Hepatic stellate cell (primary cell): ENCODE measurements at places on chromosomes 12 and 14.

- no peak for DNase-seq
Observed at GRCh38 chr12:103820361-103820760, 20.7 kb downstream of the NT5DC3 start.

- DNase-seq = no peak
Observed at GRCh38 chr12:127233016-127233415, 1034.0 kb upstream of the TMEM132C start.

GRCh38 chr12:33322519-33322918, 117.1 kb downstream of the SYT10 start:
- DNase-seq = no peak

- no peak for DNase-seq
Observed at GRCh38 chr14:103340480-103341212, 6.6 kb downstream of the EIF5 start.

DNA sequence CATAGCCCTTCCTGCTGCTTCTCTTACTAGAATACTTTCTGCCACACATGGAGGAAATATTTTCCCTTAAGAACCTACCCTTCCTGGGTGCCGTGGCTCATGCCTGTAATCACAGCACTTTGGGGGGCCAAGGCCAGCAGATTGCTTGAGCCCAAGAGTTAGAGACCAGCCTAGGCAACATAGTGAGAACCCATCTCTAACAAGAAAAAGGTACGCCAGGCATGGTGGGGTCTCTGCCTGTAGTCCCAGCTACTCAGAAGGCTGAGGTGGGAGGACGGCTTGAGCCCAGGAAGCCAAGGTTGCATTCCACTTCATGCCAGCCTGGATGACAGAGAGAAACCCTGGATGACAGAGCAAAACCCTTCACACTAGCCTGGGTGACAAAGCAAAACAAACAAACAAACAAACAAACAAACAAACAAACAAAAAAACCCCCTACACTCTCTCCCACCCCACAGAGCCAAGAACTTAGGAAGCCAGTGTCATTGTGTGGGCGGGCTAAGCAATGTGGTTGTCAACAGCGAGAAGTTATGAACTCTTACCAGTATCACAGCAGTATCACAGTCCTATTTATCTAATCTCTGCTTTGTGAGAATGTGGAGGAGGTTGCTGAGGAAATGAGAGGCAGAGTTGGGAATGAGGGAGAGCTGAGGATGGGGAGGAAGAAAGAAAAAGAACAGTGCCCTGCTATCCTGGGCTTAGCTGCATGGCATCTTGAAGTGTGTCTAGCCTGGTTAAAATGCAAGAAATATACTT, 53.8 kb upstream of the CLEC14A start:
- no peak for DNase-seq

- no peak for DNase-seq
Observed at GRCh38 chr14:84760489-84761126, 769.3 kb upstream of the FLRT2 start.

- no peak for DNase-seq
Observed at GRCh38 chr12:10304161-10304574, 3.5 kb upstream of the KLRD1 start.

- DNase-seq = no peak
Observed at GRCh38 chr12:122006186-122006926, 15.3 kb upstream of the BCL7A start.

GRCh38 chr12:48001505-48002413, 2.5 kb downstream of the COL2A1 start:
- peak; percentile 73 for DNase-seq

DNA sequence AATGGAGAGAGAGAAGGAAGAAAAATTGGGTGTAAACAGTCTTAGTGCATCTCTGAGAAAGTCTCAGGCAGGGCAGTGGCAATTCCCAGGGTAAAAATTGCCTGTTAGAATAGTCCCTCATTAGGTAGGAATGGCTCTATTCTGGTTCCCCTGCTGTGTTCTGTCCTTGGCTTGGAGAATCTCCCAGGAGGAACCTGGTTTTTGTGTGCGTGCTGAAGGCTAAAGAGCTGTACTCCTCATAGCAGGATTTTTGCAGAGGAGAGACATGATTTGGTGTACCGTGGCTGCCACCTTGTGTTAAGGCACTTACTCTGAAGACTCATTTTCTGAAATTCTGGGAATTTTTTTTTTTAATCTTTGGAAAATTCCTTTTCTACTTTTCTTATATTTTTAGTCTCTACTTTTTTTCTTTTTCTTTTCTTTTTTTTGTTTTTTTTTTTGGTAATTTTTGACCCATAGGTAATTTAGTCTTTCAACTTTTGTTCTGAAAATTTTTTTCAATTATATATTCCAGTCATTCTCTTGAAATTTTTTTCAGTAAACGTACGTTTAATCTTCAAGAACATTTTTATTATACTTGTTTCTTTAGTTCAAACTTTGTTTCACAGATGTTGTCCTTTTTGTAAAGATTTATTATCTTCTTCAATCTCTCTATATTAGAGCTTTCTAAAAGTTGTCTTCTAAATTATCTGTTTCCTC, 63.8 kb downstream of the FBXO33 start:
- DNase-seq = peak; percentile 54

GRCh38 chr14:100102156-100102785, 37.0 kb downstream of the EVL start:
- no peak for DNase-seq

- no peak for DNase-seq
Observed at GRCh38 chr12:107616941-107617340, 68.7 kb upstream of the PWP1 start.

DNA sequence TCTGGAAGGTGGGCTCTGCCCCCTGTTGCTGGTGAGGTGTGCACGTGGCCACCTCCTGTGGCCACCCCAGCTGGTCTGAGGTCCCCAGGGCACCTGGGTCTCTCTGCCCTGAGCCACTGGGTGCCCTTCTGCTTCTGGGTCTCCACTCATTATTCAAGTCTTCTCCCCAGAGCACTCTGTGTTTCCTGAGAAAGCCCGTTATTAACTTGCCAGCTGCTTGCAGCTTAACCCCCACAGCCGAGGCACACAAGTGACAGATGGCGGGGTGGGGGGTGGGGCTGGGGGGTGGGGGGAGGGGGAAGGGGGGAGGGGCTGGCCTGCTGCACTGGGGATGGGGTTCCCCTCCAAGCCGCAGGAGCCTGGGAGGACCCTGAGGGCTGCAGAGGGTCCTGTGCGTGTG, 40.5 kb downstream of the FBRSL1 start:
- no peak for DNase-seq

DNA sequence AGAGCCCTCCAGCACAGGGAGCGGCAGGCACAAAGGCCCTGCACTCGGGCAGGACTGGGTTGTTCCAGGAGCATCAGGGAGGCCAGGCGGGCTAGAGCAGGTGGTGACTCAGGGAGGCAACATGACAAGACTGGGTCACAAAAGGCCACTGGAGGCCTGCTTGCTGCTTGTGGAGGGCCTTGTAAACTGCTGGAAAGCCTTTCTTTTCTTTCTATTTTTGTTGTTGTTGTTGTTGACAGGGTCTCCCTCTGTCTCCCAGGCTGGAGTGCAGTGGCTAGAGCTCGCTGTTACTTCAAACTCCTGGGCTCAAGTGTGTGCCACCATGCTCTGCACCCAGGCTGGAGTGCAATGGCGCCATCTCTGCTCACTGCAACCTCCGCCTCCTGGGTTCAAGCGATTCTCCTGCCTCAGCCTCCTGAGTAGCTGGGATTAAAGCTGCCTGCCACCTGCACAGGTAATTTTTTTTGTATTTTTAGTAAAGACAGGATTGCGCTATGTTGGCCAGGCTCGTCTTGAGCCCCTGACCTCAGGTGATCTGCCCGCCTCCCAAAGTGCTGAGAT, 11.8 kb upstream of the RCOR1 start:
- DNase-seq = no peak

- DNase-seq = no peak
Observed at GRCh38 chr14:47435331-47435965, 240.0 kb downstream of the MDGA2 start.

- DNase-seq = peak; percentile 17
Observed at GRCh38 chr14:64502887-64503433, 678 bp downstream of the ZBTB25 start.

DNA sequence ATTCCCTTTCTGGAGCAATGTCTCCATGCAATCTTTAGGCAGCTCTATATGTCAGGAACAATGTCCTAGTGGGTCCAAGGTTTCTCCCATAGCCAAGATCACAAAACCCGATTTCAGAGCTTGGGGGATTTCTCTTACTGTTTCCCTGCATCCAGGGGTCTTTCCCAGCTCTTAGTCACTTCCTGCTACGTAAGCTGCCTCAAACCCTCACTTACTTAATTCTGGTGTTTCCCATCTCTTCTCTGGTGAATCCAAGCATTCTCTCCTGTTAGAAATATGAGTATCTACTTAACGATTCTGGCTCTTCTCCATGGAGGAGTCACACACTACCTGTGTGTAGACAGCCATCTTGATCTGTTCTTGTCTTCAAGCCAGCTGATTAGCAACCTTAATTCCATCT, 80.0 kb downstream of the IFNG-AS1 start:
- DNase-seq = no peak

DNA sequence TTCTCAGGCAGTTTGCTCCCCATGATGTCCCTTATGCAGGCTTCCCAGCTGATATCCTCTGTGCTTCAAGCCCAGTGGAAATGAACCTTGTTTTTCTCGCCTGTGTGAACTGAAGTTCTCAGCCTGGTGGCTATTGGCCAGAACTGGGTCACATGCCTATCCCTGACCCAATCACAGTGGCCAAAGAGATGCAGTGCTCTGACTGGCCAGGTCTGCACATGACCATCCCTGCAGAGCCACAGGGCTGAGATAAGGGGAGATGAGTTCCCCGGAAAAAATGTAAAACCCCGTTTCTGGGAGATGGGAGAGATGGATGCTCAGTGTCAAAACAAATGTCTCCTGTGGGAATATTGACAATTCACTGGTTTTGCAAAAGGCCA, 34.7 kb upstream of the FZD10 start:
- DNase-seq = no peak

DNA sequence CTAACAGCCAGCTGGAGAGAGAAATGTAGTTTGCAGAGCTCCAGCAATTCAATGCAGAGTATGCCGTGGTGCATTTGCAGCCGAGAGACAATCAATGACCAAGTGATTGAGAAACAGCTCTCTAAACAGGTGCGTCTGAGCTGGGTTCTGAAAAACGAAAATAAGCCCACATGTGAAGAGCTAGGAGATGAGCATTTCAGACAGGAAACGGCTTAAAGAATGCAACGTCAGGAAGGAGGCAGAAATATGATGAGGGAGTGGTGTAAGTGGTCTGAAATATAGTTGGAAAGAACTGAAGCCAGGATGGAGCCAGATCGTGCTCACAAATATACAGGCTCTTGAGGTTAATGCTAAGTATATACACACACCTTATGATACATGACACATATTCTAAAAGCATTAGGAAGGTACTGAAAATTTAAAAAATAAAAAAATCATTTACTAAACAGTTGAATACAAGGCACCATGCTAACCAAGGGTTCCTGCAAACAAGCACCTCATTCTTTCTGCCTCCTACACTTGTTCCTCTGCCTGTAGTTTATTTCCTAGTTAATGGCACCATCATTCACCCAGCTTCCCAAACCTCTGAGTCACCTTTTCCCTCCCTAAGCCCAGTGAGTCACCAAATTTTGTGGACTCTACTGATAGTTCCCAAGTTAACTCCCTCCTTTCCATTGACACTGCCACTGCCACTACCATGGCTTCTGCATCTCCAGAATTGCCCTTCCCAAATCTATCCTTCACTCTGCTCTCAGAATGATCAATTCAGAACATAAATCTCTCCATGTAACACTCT, 2.3 kb upstream of the GARIN2 start:
- peak; percentile 61 for DNase-seq

GRCh38 chr12:111976860-111977259, 36.1 kb downstream of the TMEM116 start:
- no peak for DNase-seq

GRCh38 chr12:129075460-129076208, 222.4 kb downstream of the GLT1D1 start:
- DNase-seq = no peak

GRCh38 chr14:26538176-26538575, 59.7 kb downstream of the NOVA1 start:
- no peak for DNase-seq

- no peak for DNase-seq
Observed at GRCh38 chr12:78959556-78959955, 95.0 kb downstream of the SYT1 start.

- DNase-seq = peak; percentile 45
Observed at GRCh38 chr14:59103396-59103795, 85.1 kb upstream of the DAAM1 start.

DNA sequence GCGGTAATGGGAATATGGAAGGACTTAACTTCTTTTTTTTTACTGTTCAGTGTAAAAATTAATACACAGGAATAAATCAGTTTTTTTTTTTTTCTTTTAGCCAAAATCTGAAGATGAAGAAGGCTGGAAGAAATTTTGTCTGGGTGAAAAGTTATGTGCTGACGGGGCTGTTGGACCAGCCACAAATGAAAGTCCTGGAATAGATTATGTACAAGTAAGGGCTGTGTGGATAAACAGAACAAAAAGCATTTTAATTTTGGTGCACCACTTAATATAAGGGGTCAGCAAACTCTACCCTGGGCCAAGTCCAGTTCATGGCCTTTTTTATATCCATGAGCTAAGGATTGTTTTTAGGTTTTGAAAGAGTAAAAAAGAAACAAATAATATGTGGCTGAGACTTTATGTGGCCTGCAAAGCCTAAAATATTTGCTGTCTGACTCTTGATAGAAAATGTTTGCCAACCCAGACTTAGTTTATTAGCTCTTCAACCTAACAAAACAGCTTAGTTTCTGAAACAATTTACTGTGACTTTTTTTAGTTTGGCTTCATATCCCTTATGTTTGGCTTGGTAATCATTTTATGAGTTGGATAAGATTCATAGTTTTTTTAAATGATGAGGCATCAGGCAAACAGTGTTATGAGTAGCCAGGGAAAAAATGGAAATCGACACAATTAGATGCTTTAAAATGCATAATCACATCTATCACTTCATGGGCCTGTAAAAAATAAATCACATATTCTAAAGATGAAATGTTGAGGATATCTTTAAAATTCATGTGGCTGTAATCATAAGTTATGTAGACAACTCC, 8.4 kb downstream of the GEMIN2 start:
- no peak for DNase-seq

- DNase-seq = no peak
Observed at GRCh38 chr12:12705838-12706520, 10.0 kb upstream of the GPR19 start.

DNA sequence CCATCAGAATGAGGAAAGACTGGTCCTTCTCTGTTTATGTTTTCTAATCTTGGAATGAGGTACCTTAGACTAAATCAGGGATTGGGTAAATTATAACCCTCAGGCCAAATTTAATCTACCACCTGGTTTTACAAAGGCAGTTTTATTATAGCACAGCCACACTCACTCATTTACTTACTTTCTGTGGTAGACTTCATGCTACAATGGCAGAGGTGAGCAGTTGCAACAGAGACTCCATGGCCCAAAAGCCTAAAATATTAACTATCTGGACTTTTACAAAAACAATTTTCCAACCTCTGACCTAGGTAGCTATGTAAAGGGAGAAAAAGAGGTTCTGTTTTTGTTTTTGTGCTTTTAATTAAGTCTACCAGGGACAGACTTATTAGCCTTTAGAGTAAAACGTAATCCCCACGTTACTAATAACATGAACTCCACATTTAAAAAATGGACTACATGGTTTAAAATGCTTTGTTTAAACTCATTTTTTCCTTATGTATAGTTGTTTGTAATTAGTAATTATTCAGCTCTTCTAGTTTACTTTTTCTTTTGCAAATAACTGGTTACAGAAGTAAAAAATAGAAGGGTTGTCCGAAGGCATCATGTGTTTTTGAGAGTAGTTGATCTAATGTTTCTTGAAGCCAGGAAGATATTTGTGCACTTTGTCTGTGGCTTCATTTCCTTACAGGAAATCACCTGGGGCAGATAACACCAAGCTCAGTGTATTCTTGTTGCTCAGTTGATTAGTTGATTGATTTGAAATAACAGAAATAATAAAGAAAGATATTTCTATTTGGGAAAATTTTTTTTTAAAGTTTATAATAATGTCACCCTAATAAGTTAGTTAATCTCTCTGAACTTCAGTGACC, 57.6 kb upstream of the ATP2B1 start:
- no peak for DNase-seq
